ENCODE measurements at places on chromosomes 7 and 10.

DNA sequence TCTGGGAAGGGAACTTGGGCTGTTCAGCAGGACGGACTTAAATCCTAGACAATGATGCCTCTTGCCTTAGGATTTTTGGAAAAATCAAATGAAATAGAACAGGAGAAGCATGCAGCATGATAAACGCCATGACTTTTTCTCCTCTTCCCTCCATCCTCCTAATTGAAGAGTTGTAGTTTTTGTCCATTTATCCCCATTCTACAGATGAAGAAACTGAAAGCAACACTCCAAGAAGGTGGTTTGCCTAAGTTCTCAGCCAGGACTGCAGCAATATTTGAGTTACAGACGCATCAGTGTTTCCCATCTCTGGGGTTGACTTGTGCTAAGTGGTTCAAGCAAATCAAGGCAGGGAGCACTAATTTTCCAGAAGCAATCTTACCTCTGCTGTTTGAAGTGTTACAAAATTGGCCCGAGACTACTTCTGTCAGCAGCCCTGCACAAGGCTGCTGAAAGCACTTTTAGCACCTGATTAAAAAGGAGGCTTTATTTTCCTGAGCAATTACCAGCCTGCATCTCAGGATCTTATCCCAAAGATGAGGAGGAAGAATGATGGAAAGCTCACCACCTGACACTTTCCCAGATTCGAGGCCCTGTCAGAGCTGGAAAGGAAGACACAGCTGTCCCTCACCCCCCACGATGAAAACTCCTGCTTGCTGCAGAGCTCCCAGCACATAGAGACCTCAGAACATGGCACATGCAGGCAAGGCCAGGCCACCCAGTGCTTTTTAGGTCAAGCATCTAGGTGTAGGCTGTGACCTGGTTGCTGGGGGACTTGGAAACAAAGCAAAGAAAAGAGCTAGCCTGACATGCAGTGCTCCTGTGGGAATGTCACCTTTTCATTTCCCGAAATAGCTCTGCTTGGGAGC, 19.7 kb upstream of the C10orf71 start:
- no peak for DNase-seq

GRCh38 chr10:52472406-52473146, 158.5 kb downstream of the DKK1 start:
- no peak for DNase-seq

DNA sequence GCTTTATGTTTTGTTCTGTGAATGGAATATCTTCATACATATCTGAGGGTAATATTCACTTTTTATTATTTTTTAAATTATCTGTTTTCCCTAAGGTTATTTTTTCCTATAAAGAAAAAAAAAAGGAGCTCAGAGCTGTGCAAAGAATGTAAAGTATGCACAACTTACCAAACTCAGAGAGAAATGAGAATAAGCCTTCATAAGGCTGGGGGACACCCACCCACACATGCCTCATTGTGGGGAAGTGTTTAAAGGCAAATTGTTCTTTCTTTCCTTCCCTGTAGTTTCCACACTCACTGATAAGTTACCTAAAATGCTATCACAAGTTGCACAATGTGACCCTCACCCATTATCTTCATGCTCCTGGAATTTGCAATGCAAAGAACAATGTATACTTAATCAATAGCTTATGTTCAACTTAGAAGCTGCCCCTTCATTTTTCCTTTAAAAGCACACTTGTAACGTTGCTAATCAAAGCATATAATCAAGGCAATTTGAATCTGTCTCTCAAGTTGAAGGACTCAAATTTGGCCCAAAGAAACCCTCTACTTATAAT, 108.1 kb downstream of the GNAT3 start:
- no peak for DNase-seq

DNA sequence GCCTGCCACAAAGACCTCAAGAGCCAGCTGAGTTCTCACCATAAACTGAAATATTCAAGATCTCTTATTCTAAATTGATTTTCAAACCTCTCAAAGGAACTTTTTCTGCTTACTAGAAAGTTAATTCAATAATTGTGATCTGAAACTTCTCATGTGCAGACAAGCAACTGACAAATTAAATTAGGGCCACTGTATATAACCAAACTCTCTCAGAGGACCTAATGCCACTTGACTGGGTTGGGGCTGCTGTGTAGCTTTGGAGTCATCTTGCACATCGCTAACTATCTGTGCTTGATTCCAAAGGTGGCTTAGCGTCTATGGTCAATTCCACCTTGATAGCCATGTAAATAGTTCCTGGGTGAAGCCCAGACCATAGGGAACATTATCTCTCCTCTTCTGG, 345.2 kb downstream of the GPR37 start:
- DNase-seq: no peak

GRCh38 chr7:51340936-51341335, 24.3 kb upstream of the COBL start:
- DNase-seq: no peak

GRCh38 chr10:125056161-125057132, 103.9 kb downstream of the CTBP2 start:
- no peak for DNase-seq
